ENCODE measurements at places on chromosomes 1 and 21. TPM values are rescaled to one million over a fixed set of nuclear protein-coding genes. Genes with fewer than 3 reads are reported as not detected.

- H3K4me3 ChIP-seq = no peak overlapping the region
- H3K4me1 ChIP-seq = no peaks in the 10 kb centered on the region
- no peak overlapping the region for H3K27ac ChIP-seq
- H3K36me3 ChIP-seq = no peaks in the 10 kb centered on the region
- peaks cover 7% of the 10 kb centered on the region for H3K27me3 ChIP-seq
- no peak for DNase-seq
Measured at GRCh38 chr1:224722838-224723237, 106.7 kb downstream of the CNIH3 start.

DNA sequence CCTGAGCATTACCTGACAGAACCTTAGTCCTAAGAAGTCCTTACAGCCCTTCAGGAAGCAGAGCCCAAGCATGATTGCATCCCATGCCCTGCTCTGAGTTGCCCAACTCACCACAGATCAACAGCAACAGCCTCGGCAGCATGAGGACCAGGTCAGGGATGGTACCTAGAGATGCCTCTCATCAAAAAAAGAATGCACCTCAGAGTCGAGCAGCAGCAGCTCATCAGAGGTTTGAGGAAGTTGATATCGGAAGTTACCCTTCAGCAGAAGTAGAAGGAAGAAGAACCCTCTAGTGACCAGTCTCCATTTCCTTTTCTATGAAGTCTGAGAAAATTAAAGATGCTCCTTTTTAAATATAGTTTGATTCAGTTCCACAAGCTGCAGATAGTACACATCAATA, at the start of gene FCRL1:
Gene FCRL1 (minus strand): TSS at position 225 of the 400 bp plus-strand sequence. CDS start 83 bp downstream, at position 142.
- DNase-seq = no peak
- no peaks in the 10 kb centered on the region for H3K27me3 ChIP-seq
- H3K27ac ChIP-seq = no peak within 1 kb of the TSS
- no peaks in the 10 kb centered on the region for H3K4me1 ChIP-seq

GRCh38 chr1:108699375-108700332, 7.5 kb downstream of the PRPF38B start:
- H3K4me3 ChIP-seq = no peak overlapping the region
- H3K4me1 ChIP-seq = peaks cover 12% of the 10 kb centered on the region
- H3K27me3 ChIP-seq = no peaks in the 10 kb centered on the region

DNA sequence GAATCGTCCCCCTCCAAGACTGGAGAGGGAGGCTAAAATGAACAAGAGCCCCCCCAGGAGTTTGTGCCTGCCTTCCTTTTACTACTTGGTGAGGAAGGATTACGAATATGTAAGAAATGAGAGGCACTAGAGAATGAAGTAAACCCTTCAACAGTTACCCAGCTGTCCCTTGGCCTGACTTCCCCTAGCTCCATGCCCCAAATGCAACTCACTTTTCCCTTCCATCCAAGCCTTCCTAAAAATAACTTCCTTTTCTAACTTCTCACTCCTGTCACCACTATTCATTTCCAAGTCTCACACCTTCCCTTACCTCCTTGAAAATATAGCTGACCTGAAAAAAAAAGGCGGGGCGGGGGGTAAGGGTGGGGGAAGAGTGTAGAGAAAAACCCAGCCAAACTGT, 96.6 kb upstream of the HNRNPU start:
- no peak overlapping the region for H3K27ac ChIP-seq
- peaks cover 28% of the 10 kb centered on the region for H3K4me1 ChIP-seq
- no peaks in the 10 kb centered on the region for H3K36me3 ChIP-seq
- H3K27me3 ChIP-seq = no peaks in the 10 kb centered on the region

GRCh38 chr1:227312361-227313025, 5.8 kb downstream of the CDC42BPA start:
- H3K27ac ChIP-seq = no peak overlapping the region
- no peaks in the 10 kb centered on the region for H3K27me3 ChIP-seq
- H3K36me3 ChIP-seq = no peaks in the 10 kb centered on the region
- no peaks in the 10 kb centered on the region for H3K4me1 ChIP-seq

DNA sequence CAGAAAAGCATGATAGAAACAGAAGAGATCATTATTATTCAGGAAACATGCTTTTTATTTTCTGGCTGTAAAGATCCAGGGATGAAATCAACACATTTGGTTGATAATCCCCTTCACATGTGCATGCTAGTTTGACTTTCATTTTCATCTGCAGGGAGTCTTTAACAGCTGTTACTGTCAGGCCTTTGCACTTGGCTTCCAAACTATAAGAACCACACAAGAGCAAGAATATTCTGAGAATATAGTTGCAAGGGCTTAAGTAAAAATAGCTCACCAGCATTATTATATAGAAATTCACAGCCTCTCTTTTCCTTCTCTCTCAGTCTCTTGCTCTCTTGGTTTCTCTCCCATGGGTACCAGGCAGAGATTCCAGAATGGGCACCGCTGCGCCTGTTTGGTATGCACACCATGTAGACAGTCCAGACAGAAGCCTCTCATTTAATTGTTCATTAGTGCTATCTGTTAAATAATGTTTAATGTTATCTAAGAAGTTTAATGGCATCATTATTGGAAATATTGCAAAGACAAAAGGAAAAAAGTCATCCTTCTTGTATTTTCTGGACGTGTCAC, 622.3 kb upstream of the PLXNA2 start:
- H3K4me1 ChIP-seq = no peaks in the 10 kb centered on the region
- no peak overlapping the region for H3K27ac ChIP-seq
- DNase-seq = no peak
- no peaks in the 10 kb centered on the region for H3K27me3 ChIP-seq
- H3K4me3 ChIP-seq = no peak overlapping the region
- H3K36me3 ChIP-seq = no peaks in the 10 kb centered on the region

DNA sequence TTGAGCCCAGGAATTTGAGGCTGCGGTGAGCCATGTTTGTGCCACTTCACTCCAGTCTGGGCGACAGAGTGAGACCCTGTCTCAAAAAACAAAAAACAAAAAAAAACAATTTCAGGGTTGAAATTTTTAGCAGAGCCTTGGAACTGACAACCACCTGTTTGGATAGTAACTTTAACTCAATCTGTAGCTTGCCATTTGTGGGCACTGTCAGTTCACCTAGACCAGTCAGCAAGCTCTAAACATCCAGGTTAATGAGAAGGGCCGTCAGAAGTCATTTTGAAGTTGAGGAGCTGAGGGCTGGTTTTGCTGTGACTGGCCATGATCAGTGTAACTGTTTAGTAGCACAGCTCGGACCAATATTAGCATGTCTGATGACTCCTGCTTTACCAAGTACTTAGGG, 8.4 kb downstream of the TRAPPC10 start:
- H3K27ac ChIP-seq = peak overlapping the region; percentile 27
- DNase-seq = no peak
- H3K4me1 ChIP-seq = peaks cover 59% of the 10 kb centered on the region
- H3K4me3 ChIP-seq = no peak overlapping the region
- H3K36me3 ChIP-seq = no peaks in the 10 kb centered on the region
- H3K27me3 ChIP-seq = no peaks in the 10 kb centered on the region

- H3K4me3 ChIP-seq = no peak overlapping the region
- no peaks in the 10 kb centered on the region for H3K4me1 ChIP-seq
- no peaks in the 10 kb centered on the region for H3K36me3 ChIP-seq
- no peak overlapping the region for H3K27ac ChIP-seq
- peaks cover under 1% of the 10 kb centered on the region for H3K27me3 ChIP-seq
Measured at GRCh38 chr1:5713101-5714010, 278.9 kb downstream of the NPHP4 start.

GRCh38 chr1:6466023-6466422, at the start of gene TNFRSF25:
Gene TNFRSF25, minus strand, starts transcription at chr1:6466173. Its CDS starts 66 bp downstream, at chr1:6466107.
- peaks cover 21% of the 10 kb centered on the region for H3K4me1 ChIP-seq
- no peaks in the 10 kb centered on the region for H3K27me3 ChIP-seq
- H3K36me3 ChIP-seq = no peaks in the 10 kb centered on the region
- no peak for DNase-seq

Gene AKR7A2
- 91.8 TPM for total RNA-seq
